ENCODE measurements at places on chromosomes 2 and 18.

DNA sequence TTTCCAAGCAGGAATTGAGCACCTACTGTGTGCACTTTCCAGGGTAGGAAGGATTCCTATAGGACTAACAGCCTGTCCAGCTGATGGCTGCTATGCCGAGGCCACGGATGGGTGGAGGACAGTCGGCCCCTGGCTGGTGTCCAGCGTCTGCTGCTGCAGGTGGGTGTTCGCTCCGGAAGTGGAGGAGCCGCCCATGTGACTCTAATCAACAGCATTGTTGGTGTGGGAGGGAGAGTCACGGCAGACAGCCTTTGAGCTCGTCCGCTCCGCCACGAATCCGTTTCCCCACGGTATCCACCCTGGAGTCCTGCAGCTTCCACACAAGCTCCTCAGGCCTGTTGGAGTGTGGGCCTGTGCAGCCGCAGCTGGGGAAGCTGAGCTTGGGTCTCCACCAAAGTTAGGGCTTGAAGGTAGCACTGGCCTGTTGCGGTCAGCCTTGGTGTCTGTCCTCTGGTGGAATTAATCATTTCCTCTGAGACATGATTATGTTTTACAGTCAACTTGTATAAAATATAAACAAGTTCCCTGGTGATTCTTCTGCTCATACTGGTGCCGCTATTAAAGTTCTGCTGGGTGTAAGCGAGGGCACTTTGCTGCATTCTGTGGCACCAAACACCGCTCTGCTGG is 185.9 kb upstream of the TPO start:
- no peak for DNase-seq

DNA sequence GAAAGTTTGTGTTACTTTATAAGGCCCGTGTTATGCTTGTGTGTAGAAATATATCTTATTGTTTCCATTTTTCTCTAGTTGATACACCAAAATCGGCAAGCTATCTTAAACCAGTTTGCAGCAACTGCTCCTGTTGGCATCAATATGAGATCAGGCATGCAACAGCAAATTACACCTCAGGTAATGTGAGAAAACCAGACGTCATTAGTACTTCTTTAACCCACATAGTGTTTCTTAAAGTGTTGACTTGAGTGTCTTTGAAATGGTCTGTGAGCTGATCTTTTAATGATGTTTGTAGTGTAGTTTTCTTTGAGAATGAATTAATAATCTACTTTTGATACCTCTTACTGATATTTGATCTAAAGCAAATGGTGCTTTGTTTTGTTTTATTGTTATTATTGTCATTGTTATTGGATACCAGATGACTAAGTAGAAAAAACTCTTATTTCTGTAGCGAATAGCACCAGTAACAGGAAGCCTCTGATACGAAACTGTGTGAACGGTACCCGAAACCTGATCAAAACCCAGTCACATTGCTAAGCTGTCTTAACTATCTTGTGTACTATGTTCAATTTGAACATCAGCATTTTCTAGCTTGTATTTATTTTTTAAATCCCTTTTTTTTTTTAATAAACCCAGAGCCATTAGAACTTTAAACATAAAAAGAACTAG is 53.7 kb downstream of the PTRHD1 start:
- no peak for DNase-seq

DNA sequence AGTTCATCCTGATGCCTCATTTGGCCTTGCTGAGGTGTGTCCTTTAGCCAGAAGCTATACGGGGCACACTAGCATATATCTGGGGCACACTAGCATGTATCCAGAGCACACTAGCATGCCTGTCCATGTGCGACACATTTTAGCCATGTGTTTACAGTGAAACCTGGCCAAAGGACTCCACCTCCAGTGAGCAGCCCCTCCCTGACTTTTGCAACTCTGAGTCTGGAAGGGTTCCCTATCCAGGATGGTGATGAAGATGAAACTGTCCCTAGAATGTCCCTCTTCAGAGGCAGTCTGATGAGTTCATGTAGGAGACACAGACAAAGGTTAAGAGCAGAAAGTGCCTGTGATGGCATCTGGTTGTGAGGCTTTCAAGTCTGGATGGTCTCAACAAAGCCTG is 61.4 kb upstream of the LGALSL start:
- no peak for DNase-seq

- DNase-seq: no peak
Observed at GRCh38 chr18:8856212-8856611, 150.9 kb downstream of the MTCL1 start.

DNA sequence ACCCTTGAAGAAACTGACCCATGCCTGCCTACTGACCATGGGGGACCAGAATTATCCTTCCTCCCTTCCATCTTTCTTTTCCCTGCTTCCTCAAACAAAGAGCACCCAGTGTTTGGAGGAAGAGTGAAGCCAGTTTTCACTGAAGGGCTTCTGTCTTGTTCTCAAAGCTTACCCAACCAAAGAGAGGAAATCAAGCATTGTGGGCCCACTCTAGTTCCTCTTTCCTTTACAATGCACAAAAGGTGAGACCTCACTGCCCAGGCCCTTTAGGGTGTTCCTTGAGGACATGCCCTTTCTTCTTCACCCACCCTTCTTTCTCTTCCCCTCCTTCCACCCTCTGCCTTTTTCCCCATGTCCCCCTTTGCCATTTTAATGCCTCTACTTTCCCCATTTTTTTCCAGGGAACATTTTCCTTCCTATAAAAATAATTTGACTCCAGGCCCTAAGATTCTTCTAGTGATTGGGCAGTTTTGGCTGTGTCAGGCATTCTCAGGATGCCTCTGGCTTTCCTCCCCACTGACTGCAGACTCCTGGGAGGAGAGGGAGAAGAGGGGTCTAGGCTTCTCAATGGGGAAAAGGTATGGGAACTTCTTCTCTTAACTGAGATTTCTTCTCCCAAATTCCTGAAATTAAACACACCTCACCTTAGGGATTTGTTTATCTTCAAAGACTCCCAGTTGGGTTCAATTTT is 126.6 kb upstream of the RMDN2 start:
- DNase-seq: no peak

GRCh38 chr18:55048892-55049291 is 89.6 kb upstream of the CCDC68 start:
- no peak for DNase-seq

DNA sequence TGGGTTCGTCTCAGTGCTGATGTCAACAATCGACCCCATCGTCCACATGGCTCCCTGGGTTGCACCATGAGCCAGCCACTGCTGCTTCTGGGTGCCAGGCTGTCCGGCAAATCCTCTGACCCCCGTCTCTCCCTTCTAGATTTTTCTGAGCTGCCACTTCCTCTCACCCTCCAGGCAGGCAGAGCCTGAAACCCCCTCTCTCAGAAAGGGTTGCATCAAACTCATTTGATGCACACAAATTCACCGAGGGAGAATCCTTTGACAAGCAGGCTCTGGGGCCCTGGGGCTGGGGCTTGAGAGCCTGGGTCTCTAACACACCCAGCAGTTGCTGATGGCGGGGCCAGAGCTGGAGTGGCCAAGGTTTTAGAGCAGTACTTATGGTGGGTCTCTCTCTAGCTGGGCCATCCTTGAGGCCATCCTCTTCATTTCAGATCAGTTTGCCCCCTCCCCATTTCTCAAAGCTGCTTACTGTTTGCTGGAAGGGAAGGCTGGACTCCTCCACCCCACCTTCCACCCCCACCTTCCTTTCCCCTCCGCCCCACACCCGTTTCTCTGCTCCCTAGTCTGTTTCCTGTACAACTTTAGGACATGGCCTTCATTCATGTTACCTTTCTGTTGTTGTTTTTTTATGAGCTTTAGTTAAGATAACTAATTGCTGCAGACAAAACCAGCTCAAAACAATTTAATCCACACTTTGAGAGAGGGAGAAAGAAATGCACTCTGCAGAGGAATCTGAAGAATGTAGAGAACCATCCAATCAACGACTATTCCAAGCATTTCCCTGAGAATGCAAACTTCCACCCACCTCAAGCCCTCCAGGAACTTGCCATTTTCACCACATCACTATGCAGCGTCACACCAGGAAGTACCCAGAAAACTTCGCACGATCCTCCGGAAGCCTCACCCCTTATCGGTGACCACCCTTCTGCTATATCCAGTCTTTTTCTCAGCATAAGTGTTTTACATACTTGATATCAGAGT is 69.5 kb downstream of the ARL4C start:
- DNase-seq: no peak

- no peak for DNase-seq
Observed at GRCh38 chr2:147095376-147095775, 749.5 kb upstream of the ACVR2A start.

DNA sequence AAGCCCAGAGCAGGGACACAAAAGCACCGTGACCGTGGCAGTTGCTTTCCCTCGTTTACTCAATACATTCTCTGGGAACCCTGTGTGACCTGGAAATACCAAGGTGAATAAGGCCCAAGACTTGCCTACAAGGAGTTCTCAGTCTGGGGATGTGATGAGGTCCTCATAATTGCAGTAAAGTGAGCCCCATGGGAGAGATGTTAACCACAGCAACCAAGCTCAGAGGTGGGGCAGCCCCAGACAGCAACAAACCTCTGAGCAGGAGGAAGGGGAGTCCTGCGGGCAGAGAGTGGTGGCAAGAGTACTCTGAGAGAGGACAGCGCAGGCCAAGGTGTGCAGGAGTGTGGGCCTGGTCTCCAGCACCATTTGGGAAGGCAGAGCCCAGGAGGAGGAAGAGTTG is 91.6 kb downstream of the TTC32 start:
- no peak for DNase-seq

DNA sequence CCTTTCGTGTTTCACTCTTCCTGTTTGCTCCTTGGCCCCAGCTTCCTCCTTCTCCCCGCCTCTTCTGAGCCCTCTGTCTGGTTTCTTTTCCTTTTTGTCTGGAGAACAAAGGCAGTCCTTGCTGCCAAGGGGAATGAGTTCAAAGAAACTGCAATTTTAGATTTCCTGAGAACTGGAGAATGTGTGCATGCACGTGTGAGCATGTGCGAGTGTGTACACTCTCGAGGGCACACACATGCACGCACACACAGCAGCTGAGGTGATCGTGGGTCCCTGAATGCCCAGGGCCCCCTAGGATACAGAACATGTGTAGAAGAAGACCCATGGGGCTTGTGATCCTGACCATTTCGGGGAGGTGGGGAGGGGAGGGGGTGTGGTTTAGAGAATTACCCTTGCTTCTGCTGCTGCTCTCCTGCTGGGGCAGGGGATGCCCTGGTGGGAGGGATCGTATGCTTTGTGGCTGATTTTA is 151.8 kb downstream of the DYSF start:
- no peak for DNase-seq

DNA sequence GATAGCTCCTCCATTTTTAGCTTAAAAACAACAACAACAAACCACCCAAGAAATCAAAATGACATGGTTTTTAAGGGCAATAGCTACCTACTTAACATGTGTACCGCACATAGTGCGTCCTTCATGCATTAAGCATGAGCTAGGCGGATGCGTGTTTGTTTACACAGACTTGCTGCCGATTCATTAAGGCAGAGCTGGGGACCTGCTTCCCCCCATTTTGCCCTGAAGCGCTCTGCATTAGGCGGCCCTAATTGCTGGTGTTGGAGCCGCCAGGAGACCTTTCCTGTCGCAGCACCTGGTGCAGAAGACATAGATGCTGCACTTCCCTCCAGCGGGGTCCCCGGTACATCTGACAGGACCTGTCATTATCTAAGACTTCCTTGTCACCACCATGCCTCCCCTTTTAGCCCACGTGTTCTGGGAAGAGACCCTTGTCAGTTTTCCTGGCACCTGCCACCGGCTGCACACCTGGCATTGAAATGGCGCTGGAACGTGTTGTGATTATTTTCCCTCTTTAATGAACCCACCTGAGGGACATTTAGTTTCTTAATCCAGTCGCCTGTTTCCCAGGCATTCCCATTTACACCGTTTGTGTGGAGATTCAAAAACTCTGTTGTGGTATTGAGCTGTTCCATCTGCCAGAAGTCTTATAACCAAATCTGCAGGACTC is 261.1 kb upstream of the RAB12 start:
- DNase-seq: no peak

- no peak for DNase-seq
Observed at GRCh38 chr2:60523963-60524362, 29.5 kb downstream of the BCL11A start.

- no peak for DNase-seq
Observed at GRCh38 chr2:166158546-166158945, 30.7 kb upstream of the SCN1A start.

DNA sequence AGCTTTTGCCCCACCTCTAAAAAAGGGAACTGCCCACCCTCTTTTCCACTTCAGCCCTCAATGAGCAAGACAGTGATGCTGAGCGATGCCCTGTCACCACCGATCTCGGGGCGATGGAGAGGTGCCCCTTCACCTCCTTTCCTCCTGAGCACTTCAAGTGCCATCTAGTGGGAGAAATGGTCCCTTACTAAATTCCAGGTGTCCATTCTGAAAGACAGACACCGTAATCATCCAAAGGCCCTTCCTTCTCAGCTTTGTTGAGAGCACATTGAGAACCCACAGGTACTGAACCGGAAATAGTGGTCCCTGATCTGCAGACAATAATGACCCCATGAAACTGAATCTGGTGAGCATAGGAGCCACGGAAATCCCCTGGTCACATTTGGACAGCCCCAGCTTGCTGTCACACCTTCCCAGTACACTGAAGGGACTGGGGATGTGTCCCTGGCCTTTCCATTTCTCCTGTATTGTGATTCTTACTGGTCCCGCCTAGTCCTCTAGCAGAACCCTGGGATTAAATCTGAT is 38.5 kb downstream of the KCTD18 start:
- no peak for DNase-seq

- no peak for DNase-seq
Observed at GRCh38 chr18:36829362-36830157, 633 bp downstream of the KIAA1328 start.

DNA sequence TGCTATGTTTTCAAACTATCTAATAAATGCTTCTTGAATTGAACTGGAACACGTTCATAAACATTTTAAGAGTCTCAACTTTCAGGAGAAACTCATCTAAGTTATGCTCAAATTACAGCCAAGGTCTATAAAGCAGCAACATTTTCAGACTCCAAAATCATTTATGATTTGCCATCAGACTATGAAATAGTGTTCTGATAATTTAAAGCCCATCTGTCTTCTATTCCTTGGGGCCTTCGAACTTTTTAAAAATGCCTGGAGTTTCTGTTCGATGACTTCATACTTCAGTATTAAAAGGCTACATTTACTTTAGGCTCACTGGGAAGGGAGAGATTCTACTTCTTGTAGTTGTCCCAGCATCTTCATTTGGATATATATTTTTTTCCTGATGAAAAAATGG is 73.6 kb upstream of the NXPH2 start:
- no peak for DNase-seq

Measured in amygdala (tissue), 56 donors.